ENCODE measurements at places on chromosomes 3 and 15.

- DNase-seq: no peak
These were observed 120.0 kb downstream of the ATP1B3 start for GRCh38 chr3:141996437-141996836.

- DNase-seq: no peak
These were observed 32.5 kb upstream of the DCLK3 start for GRCh38 chr3:36796881-36797280.

GRCh38 chr3:69579306-69580041, 159.8 kb upstream of the MITF start:
- DNase-seq: no peak

GRCh38 chr3:129314386-129315222, 35.9 kb downstream of the HMCES start:
- no peak for DNase-seq

DNA sequence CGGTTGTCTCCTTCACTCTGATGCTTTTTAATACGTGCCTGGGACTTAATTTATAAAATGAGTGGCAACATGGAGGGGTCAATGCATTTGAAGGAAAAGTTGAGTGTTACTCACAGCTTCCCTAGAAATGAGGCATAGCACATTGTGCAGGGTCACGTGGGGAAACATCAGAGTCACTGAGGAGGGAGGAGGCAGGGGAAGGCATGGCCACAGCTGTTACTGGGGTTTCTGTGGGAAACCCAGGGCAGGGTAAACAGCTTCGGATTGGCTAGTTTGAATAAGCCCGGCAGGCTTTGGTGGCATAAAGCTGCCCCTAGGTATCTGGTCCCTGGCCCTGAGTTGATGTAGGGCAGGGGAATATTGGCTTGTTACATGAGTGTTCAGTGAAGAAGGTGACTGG, 98.9 kb upstream of the ST8SIA2 start:
- DNase-seq: no peak

DNA sequence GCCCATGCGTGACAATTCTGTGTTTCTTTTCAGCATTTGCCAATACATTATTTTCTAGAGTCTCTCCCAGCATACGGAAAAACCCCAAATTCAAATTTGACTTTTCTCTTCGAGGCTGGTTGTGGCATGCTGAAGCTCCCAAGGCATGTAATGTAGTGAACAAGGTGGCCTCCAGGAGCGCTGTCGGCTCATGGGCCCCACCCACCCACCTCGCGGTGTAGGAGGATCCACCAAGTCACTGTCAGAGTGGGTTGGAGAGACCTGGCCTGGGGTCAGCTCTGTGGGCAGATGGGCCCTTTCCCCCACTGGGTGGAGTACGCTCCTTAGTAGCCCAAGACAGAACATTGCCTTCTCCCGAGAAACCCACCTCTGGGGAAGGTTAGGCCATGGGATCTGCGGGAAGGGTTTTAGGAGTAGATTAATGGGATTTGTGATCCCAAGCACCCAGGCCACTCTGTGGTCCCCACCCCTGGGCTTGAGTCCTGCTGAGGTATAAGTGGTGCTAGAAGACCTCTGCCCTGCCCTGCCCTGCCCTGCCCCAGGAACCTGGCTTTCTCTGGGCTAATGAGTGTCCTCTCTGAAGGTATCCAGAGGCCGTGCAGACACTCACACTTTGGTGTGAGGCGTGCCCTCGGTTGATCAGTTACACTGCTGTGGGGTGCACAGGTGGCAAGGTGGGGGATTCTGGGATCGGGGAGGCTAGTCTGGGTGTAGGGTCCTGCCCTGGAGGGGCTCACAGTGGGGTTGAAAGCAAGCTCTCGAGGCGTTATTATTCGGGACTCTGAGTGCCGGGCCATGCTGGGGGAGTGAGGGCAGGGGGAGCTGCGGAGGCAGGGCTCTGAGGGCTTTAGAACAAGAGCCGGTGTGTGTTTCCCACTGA, 97.9 kb downstream of the APBA2 start:
- no peak for DNase-seq

DNA sequence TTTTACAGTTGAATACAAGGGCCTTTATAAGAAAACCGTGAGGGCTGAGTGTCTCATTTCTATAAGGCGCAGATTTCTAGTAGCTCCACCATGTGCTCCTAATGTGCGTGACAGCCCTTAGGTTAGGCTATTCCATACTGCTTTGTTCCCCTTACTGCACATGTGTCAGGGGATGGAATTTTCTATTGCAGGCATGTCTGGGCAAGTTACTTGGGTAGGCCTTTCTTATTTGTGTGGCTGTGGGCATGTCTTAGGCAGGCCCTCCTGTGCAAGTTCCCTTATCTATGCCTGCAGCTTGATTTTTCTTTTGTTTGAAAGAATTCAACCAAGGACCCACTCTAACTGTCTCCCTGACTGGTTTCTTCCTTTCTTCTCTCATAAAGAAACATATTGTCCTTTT, 434.2 kb upstream of the CNTN3 start:
- no peak for DNase-seq

GRCh38 chr3:150247441-150247840, 160.7 kb upstream of the TSC22D2 start:
- DNase-seq: no peak

GRCh38 chr3:143559296-143559695, 289.0 kb downstream of the SLC9A9 start:
- DNase-seq: no peak

DNA sequence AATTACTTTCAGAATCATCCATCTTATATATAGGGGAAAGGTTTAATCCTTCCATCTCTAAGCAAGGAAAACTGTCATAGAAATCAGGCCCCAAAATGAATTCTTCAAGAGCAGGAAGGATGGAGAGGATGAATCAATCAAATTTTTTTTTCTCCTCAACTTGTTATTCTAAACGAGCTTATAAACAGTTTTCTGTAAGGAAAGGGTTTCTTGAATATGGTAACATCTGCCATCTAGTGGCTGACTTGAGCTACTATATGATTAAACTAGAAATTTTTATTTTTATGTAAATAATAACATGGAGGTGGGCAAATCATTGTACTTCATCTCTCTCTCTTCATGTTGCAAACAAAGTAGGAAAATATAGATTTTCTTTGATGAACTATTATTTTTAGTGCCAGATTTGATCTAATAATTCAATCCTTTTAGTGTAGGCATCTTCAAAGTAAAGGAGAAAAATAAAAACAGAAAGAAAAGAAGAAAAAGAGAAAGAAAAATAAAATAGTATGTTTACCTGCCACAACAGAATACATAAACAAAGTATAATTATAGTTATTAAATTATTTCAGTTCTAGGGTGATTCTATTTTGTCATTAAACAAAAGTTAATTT, 146.6 kb downstream of the SERPINI1 start:
- no peak for DNase-seq

- DNase-seq: no peak
These were observed 53.6 kb upstream of the SEC61A1 start for GRCh38 chr3:127998596-127998995.

DNA sequence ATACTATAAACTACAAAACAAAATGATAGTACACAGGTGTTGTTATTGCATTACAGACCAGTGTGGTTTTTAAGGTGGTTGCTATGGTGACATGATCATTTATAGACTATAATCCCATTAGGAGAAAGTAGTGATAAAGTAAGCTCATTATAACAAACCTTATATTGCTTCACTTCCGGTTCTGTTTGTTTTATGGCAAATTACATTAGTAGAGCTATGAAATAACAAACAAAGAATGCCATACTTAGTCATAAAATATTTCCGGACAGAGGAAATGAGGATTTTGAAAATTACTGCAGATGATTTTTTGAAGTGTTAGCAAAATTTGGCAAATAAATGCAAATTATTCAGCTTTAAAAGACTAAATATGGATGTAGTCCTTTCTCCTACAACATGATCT, 640.4 kb upstream of the ARPP21 start:
- no peak for DNase-seq
